Articular chondrocyte of knee joint (primary cell): ENCODE measurements at places on chromosomes 6 and 20. TPM values are rescaled to one million over a fixed set of nuclear protein-coding genes. Genes with fewer than 3 reads are reported as not detected.

CST4 gene
- total RNA-seq = not detected in 2 replicates

CTAGE9 gene
- total RNA-seq = not detected in 2 replicates

ANKRD66 gene
- not detected in 2 replicates for total RNA-seq

SEL1L2 gene
- not detected in 2 replicates for total RNA-seq

EDN3 gene
- not detected in 2 replicates for total RNA-seq

SFTA2 gene
- not detected in 2 replicates for total RNA-seq

WFDC10B gene
- not detected in 2 replicates for total RNA-seq

COL21A1 gene
- total RNA-seq = 1.0 and 3.9 TPM in 2 replicates

CNKSR3 gene
- 6.9 and 13.8 TPM in 2 replicates for total RNA-seq

SLC17A3 gene
- not detected in 2 replicates for total RNA-seq

C20orf141 gene
- 0.32 TPM in 1 of 2 replicates, not detected in the other for total RNA-seq

MPC1 gene
- total RNA-seq = 33.5 and 38.0 TPM in 2 replicates

MOCS1 gene
- total RNA-seq = 22.3 and 29.9 TPM in 2 replicates

IL17A gene
- total RNA-seq = not detected in 2 replicates

PKHD1 gene
- not detected in 2 replicates for total RNA-seq

DCBLD1 gene
- total RNA-seq = 22.7 and 28.5 TPM in 2 replicates

MRPS10 gene
- total RNA-seq = 49.2 and 56.7 TPM in 2 replicates

HLA-DQB2 gene
- total RNA-seq = not detected in 2 replicates

BPI gene
- not detected in 2 replicates for total RNA-seq

FOXP4 gene
- 2.5 and 3.8 TPM in 2 replicates for total RNA-seq

SERPINB6 gene
- total RNA-seq = 95.3 and 102 TPM in 2 replicates

PTP4A1 gene
- 42.5 and 43.9 TPM in 2 replicates for total RNA-seq

ULBP3 gene
- total RNA-seq = 20.3 and 21.7 TPM in 2 replicates

CALHM5 gene
- total RNA-seq = 3.1 and 4.2 TPM in 2 replicates

KPNA5 gene
- 7.4 and 9.4 TPM in 2 replicates for total RNA-seq

BMP7 gene
- total RNA-seq = not detected in 2 replicates

SGK1 gene
- total RNA-seq = 220 and 522 TPM in 2 replicates

FOXA2 gene
- total RNA-seq = not detected in 2 replicates

CRISP3 gene
- not detected in 2 replicates for total RNA-seq

SLC44A4 gene
- total RNA-seq = 0.22 TPM in 1 of 2 replicates, not detected in the other

PAK5 gene
- total RNA-seq = not detected in 2 replicates

WFDC5 gene
- not detected in 2 replicates for total RNA-seq

EYS gene
- total RNA-seq = under 0.01 TPM in 2 replicates

MOG gene
- total RNA-seq = under 0.01 TPM in 1 of 2 replicates, not detected in the other

BCAS1 gene
- total RNA-seq = not detected in 2 replicates

B3GAT2 gene
- total RNA-seq = under 0.01 TPM in 2 replicates

TRIM10 gene
- not detected in 2 replicates for total RNA-seq

PTPRT gene
- not detected in 2 replicates for total RNA-seq

GSTA1 gene
- 0.26 TPM in 1 of 2 replicates, not detected in the other for total RNA-seq

LPA gene
- not detected in 2 replicates for total RNA-seq

GABRR1 gene
- not detected in 2 replicates for total RNA-seq

PBOV1 gene
- total RNA-seq = not detected in 2 replicates
